Activated T-helper 1 cell treated with Interleukin-2 at 50 U/mL for 16 hours (primary cell): ENCODE measurements at places on chromosomes 1 and 21.

- DNase-seq = no peak
Observed at GRCh38 chr1:8796812-8797211, 20.6 kb downstream of the RERE start.

- DNase-seq = no peak
Observed at GRCh38 chr1:176051902-176052518, 155.1 kb downstream of the COP1 start.

DNA sequence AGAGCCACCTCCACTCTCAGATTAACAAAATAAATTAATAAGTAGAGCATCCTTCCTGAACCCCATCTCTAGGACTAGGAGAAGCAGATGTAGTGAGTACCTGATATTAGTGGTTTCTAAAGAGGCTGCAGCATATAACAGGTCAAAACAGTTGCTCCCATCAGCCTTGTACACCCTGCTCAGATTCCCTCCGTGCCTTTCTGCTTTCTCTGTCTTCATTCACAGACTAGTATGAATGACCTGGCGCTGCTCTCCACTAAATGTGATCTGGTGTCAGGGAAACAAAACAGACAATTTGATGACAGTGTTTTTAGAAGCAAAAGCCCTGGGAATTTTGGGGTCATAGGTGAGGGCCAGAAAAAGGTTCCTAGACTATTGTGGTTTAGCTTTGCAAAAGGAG, 8.3 kb downstream of the SESN2 start:
- no peak for DNase-seq

GRCh38 chr1:153929981-153930948, 7.5 kb upstream of the GATAD2B start:
- no peak for DNase-seq

- no peak for DNase-seq
Observed at GRCh38 chr1:206900149-206900548, 2.9 kb downstream of the IL24 start.

DNA sequence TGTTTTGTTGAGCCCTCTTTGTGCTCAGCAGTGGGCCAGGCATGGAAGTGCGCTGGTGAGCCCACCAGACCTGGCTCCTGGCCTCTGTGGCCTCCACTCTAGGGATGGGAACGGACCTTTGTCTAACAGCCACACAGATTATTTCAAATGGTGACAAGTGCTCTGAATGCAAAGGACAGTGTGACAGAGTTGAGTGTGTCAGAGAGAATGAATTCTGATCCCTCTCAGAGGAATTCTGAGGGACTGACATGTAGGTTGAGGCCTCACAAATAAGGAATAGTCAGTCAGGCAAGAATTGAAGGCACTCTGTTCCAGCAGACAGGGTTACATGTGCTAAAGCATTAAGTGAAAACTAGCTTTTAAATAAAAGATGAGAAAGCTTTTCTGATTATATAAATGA, 11.3 kb upstream of the MAB21L3 start:
- no peak for DNase-seq

GRCh38 chr21:14543983-14544382, 2.1 kb downstream of the SAMSN1 start:
- DNase-seq = no peak

GRCh38 chr1:159831412-159832141, 4.9 kb downstream of the SLAMF8 start:
- DNase-seq = no peak

GRCh38 chr1:52925571-52926005, 1.5 kb upstream of the SCP2 start:
- DNase-seq = no peak

DNA sequence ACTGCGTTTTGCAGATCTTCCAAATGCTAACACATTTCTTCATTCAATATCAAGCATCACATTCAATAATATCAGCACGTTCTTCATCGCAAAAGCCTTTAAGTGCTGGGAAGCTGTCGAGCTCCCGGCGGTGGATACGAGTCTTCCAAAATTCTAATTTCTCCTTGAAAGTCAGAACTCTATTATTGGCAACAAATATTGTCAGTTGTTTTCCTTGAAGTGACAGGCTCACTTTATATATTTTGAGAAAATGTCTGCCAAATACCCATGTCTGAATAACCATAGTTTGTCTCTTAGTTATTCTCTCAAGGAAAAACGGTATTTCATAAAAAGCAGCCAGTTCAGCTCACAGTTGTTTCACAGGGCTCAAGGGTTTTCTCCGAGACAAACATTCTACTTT, 226.2 kb upstream of the C1orf174 start:
- DNase-seq = no peak

GRCh38 chr1:220432408-220432807, 95.5 kb upstream of the MARK1 start:
- DNase-seq = no peak

GRCh38 chr1:121517586-121518230, 332.9 kb downstream of the SRGAP2C start:
- no peak for DNase-seq

- DNase-seq = no peak
Observed at GRCh38 chr1:35603468-35603867, 30.4 kb downstream of the TFAP2E start.

GRCh38 chr1:213997038-213997771, 9.4 kb downstream of the PROX1 start:
- no peak for DNase-seq

GRCh38 chr1:41631154-41631553, 146.7 kb upstream of the EDN2 start:
- no peak for DNase-seq

DNA sequence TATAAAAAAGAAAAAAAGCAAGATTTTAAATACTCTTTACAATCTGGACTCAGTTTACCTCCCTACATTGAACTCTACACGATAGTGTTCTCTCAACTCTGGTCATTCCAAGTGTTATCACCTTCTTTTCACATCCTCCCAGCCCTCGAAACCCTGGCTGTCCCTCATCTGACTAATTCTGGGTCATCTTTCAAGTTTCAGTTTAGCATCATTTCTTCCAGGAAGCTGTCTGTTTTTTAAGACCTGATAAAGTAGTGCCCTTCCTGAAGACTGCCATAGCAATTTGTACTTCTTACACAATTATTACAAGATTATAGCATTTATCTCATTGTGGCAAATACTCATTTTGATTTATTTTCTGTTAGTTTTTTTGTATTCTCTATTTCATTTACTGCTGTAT, 1.2 kb downstream of the ALG14 start:
- DNase-seq = no peak
